ENCODE measurements at places on chromosomes 2 and 18.

- no peak for DNase-seq
Measured at GRCh38 chr2:226488034-226488433, 311.6 kb downstream of the IRS1 start.

DNA sequence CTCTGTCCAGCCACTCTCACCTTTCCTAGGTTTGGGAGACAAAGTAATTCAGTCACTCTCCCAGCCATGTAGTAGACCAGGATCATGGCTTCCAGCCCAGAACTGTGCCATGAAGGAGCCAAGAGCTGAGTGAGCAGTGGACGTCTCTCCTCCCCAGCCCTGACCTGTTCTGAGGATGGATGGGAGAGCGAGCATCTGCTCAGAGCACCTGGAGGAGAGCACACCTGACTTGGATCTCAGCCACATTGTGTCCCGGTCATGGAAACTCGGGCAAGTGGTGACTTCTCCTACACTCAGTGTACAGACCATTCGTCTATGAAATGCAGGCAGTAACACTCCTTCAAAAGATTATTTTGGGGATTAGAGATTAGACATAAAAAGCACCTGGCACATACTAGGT, 299.7 kb downstream of the TNS1 start:
- DNase-seq = no peak

- no peak for DNase-seq
Measured at GRCh38 chr18:23391156-23391555, 61.9 kb upstream of the RIOK3 start.

GRCh38 chr2:236670235-236670620, 100.6 kb downstream of the ACKR3 start:
- no peak for DNase-seq

DNA sequence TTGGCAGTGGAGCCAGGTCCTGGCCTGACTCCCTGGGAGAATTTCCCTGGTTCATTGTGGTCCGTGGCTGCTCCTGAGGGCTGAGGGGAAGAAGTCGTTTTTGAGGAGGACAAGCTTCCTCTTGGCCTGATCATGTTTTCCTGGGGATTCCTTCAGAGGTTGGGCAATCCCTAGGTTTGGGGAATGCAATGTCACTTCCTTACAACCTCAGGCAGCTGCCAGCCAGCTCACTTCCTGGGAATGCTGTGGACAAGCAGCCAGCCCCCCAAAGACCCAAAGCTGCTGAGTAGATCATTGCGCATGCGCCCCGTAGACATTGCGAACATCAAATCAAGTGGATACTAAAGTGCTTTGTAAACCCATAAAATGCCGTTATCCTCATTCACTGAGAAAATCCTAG, 7.7 kb upstream of the DNMT3A start:
- no peak for DNase-seq

DNA sequence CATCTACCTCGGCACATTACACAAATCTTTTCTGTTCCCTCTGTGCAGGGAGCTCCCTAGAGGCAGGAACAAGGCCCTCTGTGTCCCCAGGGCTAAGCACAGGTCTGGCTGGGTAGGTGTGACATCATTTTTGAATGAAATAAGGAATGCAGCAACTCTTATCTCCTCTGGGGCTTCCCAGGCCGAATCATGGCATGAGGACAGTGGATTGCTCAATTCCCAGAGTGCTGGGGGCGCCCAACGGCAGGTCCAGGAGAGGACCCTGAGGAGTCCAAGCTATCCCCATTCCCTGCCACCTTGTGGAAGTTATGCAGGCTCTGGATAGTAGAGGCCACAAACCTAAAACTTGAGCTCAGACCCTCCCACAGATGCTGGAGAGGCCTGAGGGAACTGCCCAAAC, 158.0 kb upstream of the RAB6C start:
- no peak for DNase-seq

- DNase-seq = peak; percentile 58
Measured at GRCh38 chr2:39153312-39153711, 32.5 kb upstream of the SOS1 start.

DNA sequence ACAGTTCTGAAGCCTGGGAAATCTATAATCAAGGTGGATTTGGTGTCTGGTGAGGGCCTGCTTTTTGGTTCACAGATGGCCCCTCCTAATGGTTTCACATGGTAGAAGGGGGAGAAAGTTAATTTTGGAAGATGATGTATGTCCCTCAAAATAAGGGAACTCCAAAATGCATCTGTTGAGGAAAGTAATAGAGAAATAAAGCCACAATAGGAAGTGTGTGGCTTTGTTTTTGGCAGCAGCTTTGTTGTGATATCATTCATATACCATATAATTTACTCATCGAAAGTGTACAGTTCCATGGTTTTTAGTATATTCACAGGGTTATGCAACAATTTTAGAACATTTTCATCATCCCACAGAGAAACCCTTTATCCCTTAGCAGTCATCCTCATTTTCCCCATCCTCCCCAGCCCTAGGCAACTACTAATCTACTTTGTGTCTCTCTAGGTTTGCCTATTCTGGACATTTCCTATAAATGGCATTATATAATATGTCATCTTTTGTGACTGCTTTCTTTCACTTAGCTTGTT, 274.0 kb upstream of the FAM98A start:
- DNase-seq = no peak

GRCh38 chr2:38499548-38500282, 103.0 kb downstream of the HNRNPLL start:
- no peak for DNase-seq

GRCh38 chr2:37013315-37013641, 46.9 kb upstream of the STRN start:
- DNase-seq = no peak

- no peak for DNase-seq
Measured at GRCh38 chr2:39094717-39095363, 26.0 kb downstream of the SOS1 start.

DNA sequence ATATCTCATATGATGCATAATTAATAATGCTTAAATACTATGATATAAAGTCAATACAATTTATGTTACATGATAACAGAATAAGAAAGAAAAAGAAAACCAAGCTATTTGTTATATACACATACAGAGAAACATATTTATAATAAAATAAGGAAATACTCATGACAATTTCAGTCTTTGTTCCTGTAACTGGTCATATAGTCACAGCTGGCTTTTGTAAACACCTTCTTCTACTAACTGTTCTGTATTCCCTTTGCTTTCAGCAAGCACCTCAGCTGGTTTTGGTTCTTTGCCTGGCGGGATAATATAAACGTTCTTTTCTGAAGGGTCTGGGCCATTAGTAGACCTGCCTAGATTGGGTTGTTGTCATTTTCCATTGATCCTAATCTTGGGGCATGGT, 158.5 kb downstream of the COPS8 start:
- no peak for DNase-seq

DNA sequence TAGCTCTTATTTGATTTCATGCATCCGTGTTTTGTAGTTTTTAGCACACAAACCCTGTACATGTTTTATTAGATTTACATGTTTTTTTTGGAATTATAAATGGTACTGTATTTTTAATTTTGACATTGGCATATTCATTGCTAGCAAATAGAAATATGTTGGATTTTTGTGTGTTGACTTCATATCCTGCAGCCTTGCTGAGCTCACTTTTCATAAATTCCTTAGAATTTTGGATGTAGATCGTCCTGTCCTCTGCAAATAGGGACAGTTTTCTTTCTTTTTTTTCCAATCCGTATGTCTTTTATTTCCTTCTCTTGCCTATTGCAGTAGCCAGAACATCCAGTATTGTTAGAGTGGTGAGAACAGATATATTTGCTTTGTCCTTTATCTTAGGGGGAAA, 46.7 kb upstream of the GPR17 start:
- DNase-seq = no peak

- DNase-seq = no peak
Measured at GRCh38 chr2:188450732-188451483, 159.2 kb downstream of the GULP1 start.

GRCh38 chr2:238387332-238387731, 39.4 kb upstream of the ASB1 start:
- DNase-seq = no peak

GRCh38 chr18:3966642-3967358, 488.3 kb downstream of the DLGAP1 start:
- no peak for DNase-seq

DNA sequence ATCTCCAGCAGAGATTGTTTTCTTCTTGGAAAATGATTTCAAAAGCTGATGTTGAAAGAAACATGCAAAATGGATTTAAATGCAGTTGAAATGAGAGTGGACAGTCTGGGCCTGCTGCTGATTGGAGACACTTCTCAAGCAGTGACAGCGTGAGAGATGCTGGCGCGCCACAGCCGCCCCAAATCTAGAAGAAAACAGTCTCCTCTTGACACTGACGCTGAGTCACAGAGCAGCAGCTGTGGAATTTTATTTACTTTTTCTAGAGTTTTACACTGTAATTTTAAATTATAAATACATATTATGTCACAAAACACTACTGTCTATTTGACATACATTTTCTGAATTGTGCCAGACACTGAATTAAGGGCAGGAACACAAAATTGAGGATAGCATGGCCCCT, 121.8 kb upstream of the TMEM200C start:
- no peak for DNase-seq

- peak; percentile 58 for DNase-seq
Measured at GRCh38 chr2:98560256-98560771, 48.0 kb downstream of the COA5 start.

GRCh38 chr18:8003878-8004675, 437.0 kb downstream of the PTPRM start:
- no peak for DNase-seq

GRCh38 chr2:158965107-158965506, 3.3 kb upstream of the TANC1 start:
- DNase-seq = no peak

DNA sequence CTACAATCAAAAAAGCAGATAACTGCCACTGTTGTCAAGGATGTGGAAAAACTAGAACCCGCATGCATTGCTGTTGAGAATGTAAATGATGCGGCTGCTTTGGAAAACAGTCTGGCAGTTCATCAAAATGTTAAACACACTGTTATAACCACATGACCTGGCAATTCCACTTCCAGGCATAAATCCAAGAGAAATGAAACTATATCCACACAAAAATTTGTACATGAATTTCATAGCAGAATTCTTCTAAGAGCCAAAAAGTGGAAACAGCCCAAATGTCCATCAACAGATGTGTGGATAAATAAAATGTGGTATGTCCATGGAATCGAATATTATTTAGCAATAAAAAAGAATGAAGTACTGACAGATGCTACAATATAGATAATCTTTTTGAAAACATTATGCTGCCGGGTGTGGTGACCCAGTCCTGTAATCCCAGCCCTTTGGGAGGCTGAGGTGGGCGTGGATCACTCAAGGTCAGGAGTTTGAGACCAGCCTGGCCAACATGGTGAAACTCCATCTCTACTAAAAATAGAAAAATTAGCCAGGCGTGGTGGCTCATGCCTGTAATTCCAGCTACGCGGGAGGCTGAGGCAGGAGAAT, 32.0 kb downstream of the ERCC3 start:
- DNase-seq = no peak

GRCh38 chr2:168565112-168565511, 109.0 kb downstream of the CERS6 start:
- DNase-seq = no peak

- no peak for DNase-seq
Measured at GRCh38 chr2:177195194-177195593, 17.4 kb upstream of the HNRNPA3 start.

- DNase-seq = no peak
Measured at GRCh38 chr18:79465392-79465991, 69.8 kb downstream of the NFATC1 start.

DNA sequence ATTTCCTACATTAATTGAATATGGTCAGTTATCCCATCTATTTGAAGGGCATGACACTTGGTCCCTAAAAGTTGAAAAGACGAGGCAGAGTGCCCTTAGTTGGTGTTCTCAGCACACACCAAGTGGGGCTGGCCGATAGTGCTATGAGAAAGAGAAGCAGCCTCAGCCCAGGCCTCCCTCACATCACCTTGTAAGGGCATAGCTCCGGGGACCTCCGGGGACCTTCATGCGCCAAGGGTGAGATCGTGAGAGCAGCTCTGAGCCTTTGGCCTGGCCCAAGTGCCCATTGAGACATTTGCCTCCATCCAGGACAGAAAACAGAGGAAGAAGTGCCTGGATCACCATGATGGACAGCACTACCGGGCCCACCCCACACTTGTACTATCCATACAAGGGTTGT, 244.3 kb upstream of the COPS8 start:
- DNase-seq = no peak

GRCh38 chr2:173667014-173667413, 298.2 kb downstream of the SP3 start:
- DNase-seq = no peak

- no peak for DNase-seq
Measured at GRCh38 chr2:171342067-171342413, 91.8 kb downstream of the METTL8 start.

- no peak for DNase-seq
Measured at GRCh38 chr2:203679401-203679800, 27.0 kb upstream of the CD28 start.

- peak; percentile 49 for DNase-seq
Measured at GRCh38 chr2:74548900-74549826, 4.6 kb downstream of the LOXL3 start.

DNA sequence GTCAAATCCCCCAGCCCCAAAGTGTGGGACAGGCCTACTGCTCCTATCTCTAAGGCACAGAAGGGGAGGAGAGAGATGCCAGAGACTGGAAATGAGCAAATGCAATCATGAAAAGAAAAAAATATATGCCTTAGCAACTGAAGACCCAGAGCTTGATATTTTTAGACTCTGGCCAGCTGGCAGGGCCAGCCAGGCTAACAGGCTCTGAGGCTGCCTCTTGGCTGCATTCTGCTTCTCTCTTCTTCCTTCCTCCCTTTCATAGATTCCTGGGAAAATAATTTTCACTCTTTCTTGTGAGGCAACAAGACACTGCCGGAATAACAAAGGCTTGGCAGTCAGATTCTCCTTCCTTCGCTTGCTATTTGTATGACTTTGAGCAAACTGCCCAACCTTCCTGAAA, 209.1 kb downstream of the RAD51AP2 start:
- no peak for DNase-seq

DNA sequence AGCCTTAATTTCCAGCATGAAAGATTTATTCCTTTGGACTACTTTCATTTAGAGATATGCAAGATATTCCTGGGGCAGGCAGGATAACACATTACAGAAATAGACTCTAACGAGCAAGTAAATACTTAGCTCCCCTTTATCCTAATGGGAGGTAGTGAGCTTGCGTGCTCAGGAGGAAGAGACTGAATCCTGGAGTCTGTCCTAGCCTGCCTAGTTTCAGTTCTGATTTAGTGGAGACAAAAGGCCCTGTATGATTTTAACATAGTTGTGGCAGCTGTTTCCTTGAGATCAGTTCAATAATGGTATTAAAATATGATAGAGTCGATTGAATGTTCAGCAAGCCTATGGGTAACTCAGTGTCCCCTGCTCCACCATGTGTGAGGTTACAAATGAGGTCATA, 109.5 kb downstream of the FMNL2 start:
- no peak for DNase-seq

- DNase-seq = no peak
Measured at GRCh38 chr18:45847119-45847518, 21.6 kb downstream of the SIGLEC15 start.

- DNase-seq = no peak
Measured at GRCh38 chr2:138058427-138058826, 94.2 kb downstream of the HNMT start.

Measured in PC-9 (cell line).